Astrocyte of the cerebellum (primary cell): ENCODE measurements at places on chromosomes 3 and 15.

GRCh38 chr15:88100181-88100580 is 156.4 kb downstream of the NTRK3 start:
- no peak for DNase-seq

DNA sequence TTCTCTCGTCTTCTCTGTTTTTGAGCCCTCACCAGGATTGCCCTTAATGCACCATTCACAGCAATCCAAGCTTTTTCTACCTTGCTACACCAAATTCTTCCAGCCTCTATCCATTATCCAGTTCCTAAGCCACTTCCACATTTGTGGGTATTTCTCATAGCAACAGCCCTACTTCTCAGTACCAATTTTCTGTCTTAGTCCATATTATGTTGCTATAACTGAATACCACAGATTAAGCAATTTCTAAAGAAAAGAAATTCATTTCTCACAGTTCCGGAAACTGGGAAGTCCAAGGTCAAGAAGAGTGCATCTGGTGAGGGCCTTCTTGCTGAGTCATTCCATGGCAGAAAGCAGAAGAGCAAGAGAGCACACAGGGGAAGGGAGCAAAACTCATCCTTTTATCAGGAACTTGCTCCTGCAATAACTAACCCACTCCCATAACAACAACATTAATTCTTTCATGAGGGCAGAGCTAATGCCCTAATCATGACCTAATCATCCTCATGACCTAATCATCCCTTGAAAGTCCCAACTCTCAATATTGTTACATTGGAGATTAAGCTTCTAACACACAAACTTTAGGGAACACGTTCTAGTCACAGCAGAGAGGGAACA is 9.7 kb upstream of the EIF1B start:
- peak; percentile 35 for DNase-seq

DNA sequence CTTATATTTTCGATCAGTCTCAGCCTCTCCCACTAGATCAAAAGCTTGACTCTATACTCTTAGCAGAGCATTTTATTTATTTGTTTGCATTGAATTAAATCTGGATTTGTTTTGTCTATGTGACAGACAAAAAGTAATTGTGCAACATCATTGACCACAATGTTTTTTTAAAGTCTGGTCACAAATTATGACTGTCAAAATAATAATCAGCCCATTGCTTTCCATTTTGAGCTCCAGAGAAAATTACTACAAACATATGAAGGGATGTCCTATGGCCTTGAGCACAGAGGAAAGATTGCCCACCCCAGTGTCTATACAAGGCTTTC is 82.3 kb downstream of the FSIP1 start:
- no peak for DNase-seq

DNA sequence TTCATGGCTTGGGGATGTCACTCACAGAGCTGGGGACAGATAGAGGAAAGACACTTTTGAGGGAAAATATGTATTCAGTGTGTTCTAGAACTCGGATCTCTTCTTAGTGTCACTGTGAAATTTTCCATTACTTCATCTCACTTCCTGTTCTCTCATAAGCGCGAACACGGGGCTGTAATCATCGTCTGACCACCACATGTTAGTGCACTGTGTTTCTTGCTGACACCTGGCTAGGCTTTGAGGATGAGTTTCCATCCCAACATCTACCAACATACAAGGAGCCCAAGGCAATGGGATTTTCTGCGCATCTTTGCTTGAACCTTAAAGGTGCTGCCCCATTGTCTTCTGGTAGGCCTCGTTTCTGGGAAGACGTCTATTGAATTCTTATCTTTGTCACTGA is 84.0 kb downstream of the LIPC start:
- DNase-seq, result no peak

- DNase-seq, result no peak
Measured at GRCh38 chr15:90020021-90020735, 19.1 kb downstream of the ZNF710 start.

DNA sequence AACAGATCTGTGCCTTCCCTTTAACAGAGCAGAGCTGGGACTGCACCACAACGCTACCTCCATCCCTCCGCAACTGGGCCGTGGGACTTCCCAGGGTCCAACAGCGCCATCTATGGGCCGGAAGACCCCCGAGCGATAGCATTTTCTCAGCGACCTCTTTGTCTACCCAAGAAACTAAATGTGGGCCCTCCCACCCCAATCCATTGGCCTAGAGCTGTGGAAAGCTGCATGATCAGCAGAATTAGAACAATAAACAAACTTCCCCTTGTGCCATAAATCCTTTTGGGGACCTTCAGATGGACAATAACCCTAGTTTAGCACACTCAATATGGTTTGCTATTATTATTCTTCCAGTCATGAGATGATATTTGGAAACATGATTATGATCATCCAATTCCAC is 74.8 kb upstream of the NTRK3 start:
- DNase-seq, result no peak

- DNase-seq, result no peak
Measured at GRCh38 chr3:140597792-140598191, 80.1 kb upstream of the TRIM42 start.

DNA sequence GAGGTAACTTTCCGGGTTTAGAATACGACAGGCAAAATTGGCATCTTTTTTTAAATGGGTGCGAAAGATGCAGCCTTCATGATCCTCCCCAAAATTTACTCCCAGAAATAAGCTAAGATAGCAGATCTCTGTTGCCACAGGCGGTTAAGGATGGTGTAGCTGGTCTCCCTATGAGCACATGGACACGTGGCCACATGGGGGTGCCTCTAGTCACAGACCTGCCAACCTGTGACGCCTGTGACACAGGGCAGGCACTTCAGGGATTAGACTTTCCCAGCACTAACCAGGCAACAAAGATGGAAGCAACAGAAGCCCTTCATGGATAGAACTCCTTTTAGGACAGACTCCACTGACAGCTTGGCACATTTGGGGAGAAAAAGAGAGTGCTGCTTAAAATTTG is 320.3 kb downstream of the THSD4 start:
- DNase-seq, result no peak

GRCh38 chr3:3201611-3202010 is 22.1 kb upstream of the CRBN start:
- DNase-seq, result no peak

GRCh38 chr15:92812271-92812670 is 87.9 kb upstream of the CHD2 start:
- DNase-seq, result no peak

DNA sequence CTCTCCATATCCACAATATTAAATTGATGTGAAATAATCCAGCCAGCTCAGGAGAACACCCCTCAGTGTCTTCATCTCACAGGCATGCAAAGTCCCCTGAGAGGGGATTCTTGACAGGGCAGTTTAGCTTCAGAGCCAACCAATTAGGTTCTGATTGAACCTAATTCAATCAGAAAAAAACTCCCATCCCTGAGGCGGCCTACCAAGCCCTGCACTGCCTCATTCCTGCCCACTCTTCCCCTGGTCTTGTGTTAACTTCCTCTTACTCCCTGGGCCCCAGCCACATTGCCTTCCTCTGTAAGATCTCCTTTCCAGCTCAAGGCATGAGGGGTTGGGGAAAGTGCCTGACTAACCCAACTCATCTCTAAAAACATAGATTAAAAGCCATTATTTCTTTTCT is 46.1 kb downstream of the FRMD4B start:
- DNase-seq, result no peak

- no peak for DNase-seq
Measured at GRCh38 chr15:66036859-66037258, 167.6 kb downstream of the RAB11A start.

- peak; percentile 95 for DNase-seq
Measured at GRCh38 chr3:183664913-183665381, 29.5 kb downstream of the KLHL24 start.

- DNase-seq, result no peak
Measured at GRCh38 chr3:11835028-11835639, 11.6 kb downstream of the TAMM41 start.

DNA sequence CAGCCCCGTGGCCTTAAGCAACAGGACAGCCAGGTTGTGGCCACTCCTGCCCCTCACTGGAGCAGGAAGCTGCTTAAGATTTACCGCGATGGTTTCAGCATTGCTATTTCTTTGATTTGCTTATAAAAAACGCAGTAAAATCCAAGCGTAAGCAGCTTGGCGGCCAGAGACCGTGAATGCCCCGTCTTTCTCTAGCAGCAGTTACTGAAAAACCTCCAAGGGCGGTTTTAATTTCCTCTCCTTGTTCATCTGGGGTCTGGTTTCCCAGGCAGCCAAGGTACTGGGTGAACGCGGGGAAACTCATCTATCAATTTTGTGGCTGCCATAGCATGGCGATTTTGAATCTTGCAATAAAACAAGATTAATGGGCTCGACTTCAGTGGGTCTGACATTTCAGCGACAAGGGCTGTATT is 130.3 kb downstream of the MINAR1 start:
- DNase-seq, result peak; percentile 1

GRCh38 chr15:79002581-79002980 is 57.7 kb upstream of the CTSH start:
- DNase-seq, result no peak

DNA sequence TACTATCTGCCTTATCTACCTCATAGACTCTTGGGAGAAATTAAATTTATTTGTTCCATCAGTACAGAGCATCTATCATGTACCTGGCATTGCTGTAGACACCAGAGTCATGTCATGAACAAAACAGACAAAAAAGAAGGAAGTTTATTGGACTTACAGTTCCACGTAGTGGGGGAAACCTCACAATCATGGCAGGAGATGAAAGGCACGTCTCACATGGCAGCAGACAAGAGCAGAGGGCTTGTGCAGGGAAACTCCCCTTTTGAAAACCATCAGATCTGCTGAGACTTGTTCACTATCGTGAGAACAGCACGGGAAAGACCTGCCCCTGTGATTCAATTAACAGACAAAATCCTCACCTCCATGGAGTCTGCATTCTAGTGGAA is 25.6 kb upstream of the ACAP2 start:
- DNase-seq, result no peak

GRCh38 chr3:70273492-70273891 is 38.9 kb downstream of the MDFIC2 start:
- no peak for DNase-seq

GRCh38 chr3:167840247-167840646 is 104.7 kb downstream of the SERPINI1 start:
- no peak for DNase-seq

- no peak for DNase-seq
Measured at GRCh38 chr3:73326396-73326795, 264.9 kb downstream of the EBLN2 start.

DNA sequence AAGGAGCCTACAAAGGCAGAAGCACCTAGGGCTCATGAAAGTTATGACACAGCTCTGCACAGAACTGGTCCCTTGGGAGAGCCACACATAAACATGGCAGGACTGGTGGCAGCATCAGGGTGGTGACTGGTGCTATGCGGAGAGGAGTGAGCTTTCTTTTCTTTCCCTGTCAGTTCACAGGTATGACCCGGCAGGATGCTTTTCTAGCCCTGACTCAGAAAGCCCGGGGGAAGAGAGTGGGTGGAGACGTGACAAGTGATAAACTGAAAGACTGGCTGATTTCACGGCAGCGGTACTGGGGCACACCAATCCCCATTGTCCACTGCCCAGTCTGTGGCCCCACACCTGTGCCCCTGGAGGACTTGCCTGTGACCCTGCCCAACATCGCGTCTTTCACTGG is 103.0 kb downstream of the LARS2 start:
- no peak for DNase-seq

DNA sequence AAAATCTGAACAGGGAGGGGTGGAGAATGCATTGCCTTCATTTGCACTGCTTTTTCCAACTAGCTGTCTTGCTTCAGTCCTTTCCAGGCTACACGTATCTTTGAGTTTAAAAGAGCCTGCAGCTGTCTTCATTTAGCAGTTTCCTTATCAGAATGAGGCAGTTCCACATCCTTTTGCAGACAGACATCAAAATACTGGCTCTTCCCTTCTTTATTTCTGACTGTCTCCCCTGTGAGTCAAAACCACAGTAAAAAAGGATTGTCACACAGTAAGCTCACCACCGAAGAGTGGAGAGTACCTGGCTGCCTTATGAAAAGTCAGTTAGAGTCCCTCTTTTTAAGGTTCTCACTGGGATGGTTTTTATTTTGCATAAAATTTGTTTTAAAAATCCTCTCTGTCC is 205.5 kb upstream of the CD96 start:
- DNase-seq, result no peak

DNA sequence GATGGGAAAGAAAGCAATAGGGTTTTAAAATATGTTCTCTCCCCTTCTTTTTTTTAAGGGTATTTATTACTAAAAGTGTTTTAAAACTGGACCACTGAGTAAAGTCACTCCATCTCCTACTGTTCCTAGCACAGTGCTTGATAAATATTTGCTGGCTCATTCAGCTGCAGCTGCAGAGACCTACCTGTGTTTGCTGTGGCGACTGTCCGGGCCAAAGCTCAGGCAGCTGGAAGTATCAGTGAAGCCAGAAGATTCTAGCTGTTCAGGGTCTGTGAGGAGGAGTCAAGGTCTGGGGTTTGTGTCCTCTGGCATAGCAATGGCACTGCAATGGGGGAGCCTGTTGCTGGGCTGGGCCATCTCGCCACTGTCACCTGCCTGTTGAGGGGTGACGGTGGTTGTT is 109.9 kb downstream of the RPLP1 start:
- DNase-seq, result no peak

DNA sequence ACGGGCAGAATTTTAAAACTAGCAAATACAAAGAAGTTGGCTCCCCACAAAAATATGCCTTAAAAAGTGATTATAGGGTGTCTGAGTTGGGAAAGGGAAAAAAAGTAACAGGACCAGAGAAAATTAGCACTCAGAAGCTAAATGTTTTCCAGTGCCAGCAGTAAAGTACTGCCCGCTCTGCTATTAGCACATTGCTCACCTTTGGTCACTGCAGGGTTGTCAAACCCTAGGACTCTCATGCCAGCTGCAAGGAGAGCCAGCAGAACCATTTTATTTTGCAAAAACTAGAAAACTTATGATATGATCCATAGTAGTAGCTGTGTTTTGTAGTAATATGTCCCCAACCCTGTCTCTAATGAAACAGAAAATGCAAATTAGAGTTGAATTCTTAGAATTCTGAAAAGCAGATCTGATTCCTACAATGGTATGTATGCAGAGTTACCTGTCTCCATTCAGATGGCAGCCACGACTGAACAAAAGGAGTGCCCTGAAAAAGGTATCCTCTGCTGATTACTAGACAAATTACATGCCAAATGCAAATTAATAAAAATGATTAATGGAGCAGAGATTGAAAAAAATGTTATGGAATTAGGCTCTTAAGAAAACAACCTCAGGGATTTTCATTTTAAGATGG is 150.3 kb downstream of the SNRK start:
- no peak for DNase-seq

DNA sequence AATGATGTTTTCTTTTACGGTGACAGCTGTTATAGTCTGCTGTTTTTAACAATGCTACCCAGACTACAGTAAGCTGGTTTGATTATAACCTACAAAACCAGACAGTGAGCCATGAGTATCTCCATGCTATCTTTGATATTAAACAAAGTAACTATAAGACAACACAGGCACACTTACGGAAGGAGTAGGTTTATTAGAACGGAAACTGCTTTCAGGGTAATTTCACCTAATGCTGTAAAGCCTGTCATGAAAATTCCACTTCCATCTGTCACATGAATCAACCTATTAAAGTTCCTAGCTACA is 33.0 kb downstream of the VPS13C start:
- no peak for DNase-seq

DNA sequence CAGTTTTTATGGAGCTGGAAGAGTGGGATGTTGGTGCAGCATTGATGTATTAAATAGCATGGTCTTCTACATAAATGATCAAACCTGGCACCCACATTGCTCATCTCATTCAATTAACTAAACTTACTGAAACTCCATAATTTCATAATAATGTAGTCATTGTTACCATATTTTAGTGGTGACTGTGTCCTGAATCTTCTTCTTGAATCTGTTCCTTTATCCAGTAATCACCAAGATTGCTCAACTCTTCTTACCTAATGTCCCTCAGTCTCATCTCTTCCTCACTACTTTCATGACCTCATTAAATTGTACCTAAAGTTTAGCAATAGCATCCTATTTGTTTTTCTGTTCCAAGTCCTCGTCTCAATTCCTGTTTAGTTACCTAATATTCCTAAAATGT is 69.8 kb downstream of the FGF7 start:
- no peak for DNase-seq
